ENCODE measurements at places on chromosomes 4 and X. TPM values are rescaled to one million over a fixed set of nuclear protein-coding genes. Genes with fewer than 3 reads are reported as not detected.

- no peak for DNase-seq
Measured at GRCh38 chr4:164700471-164700870, 53.5 kb upstream of the SMIM31 start.

CT55 gene
- total RNA-seq: not detected

DNA sequence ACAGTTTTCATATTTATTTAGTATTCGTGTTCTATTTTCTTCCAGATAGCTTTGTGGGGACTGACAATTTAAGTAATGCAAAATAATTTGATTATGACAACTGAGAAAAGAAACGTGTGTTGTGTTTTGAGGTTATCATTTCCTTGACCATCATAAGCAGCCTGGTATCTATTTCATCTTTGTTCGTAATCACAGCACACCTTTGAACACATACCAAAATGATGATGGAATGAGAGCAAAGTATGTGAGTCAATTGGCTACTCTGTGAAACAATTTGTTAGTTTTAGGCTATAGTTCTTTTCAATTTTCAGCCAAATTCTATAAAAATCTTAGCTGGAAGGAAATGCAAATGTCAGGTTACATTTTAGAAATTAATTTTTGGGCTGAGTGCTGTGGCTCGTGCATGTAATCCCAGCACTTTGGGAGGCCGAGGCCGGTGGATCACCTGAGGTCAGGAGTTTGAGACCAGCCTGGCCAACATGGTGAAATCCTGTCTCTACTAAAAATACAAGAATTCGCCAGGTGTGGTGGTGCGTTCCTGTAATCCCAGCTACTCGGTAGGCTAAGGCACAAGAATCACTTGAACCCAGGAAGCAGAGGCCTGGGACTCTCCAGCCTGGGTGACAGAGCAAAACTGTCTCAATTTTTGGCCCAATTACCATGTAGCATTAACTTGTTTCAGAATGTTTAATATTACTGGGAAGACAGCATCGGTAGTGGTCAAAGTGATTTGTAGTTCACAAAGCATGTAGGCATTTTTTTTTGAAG, 1.1 kb upstream of the DUSP21 start:
- no peak for DNase-seq

- no peak for DNase-seq
Measured at GRCh38 chrX:147679356-147680005, 232.2 kb upstream of the FMR1 start.

GRCh38 chr4:159077702-159078495, 25.0 kb upstream of the RAPGEF2 start:
- no peak for DNase-seq

RNF4 gene
- 52.7 TPM for total RNA-seq

COL4A6 gene
- total RNA-seq: 6.9 TPM

- no peak for DNase-seq
Measured at GRCh38 chrX:35800474-35800873, 2.3 kb downstream of the MAGEB16 start.

DNA sequence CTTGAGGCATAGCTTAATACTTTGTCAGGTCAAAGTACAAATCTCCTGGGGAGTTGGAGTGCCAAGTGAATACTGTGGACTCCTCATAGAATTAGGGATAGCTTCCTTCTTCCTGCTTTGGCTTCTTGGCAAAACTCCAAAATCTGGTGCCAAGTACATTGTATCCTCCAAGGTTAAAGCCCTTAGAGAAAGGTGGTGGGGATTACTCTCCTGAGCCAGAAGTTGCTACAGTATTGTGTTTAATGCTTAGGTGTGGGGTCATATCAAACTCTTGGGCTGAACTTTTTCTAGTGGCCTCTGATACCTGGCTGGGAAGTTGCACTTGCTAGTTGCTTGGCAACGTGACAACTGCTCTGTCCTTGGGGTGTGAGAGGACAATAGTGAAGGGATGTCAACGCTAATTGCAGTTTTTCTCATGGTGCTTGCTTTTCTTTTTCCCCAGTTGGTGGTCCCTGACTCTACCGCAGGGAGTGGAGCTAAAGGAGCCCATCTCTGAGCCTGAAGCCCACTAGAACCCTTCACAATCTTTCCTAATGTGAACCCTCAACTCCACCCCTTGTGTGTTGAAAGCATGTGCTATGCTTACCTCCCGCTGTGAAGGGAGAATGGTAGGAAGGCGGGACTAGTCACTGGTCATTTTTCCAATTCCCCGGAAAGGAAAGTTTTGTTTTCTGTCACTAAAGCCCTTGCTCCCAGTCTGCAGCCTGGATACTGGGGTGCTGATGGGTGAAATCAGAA, 35.5 kb downstream of the DLG3 start:
- peak; percentile 20 for DNase-seq

GRCh38 chr4:108166441-108167315, 2.1 kb downstream of the LEF1 start:
- no peak for DNase-seq

DNA sequence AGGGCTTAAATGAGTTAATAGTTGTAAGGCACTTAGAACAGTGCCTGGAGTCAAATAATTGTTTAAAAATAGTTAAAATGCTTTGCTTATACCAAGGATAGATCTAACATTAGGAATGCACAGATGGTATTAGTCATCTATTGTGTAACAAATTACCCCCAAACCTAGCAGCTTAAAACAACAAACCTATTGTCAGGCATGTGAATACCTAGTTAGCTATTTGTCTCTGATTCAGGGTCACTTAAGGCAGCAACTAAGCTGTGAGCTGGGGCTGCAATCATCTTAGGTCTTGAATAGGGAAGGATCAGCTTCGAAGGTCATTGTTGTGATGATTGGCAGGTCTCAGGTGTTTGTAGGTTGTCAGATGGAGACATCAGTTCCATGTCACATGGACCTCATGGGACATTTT, 42.4 kb upstream of the AGA start:
- no peak for DNase-seq

DNA sequence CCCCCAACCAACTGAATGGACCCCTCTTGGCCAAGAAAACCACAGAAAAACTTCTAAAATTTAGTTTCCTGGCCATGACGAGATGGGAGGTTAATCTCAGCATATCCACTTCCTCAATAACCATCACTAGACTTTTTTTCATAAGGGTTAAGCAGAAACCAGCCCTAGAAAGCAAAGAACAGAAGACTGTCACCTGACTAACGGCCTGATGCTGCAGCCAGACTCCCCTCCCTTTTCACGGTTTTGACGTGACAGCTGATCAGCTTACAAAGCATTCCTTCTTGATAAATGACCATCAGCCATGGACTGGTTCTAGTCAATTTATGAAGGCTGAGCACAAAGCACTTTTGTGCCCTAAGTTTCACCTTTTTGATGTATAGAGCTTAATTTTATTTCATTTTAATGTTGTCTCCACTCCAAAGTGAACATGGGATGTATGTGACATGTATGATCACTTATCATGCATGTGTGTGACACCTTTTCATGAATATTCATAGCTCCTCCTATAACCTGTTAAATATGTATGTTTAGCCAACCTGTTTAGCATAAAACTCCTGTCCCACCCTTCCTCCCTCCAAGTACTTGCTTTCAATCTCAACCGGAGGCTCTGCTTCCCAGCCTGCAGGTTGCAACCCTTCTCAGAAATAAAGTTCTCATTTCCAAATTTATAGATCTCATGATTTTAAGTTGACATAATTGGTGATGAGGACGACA, 56.3 kb downstream of the SERTM2 start:
- DNase-seq: no peak

GRCh38 chrX:129698150-129698549, 40.6 kb upstream of the XPNPEP2 start:
- DNase-seq: no peak

GRCh38 chrX:134171661-134172587, 65.1 kb upstream of the CCDC160 start:
- DNase-seq: no peak

RTL9 gene
- not detected for total RNA-seq

- no peak for DNase-seq
Measured at GRCh38 chrX:150903110-150903508, 4.6 kb upstream of the CD99L2 start.

DNA sequence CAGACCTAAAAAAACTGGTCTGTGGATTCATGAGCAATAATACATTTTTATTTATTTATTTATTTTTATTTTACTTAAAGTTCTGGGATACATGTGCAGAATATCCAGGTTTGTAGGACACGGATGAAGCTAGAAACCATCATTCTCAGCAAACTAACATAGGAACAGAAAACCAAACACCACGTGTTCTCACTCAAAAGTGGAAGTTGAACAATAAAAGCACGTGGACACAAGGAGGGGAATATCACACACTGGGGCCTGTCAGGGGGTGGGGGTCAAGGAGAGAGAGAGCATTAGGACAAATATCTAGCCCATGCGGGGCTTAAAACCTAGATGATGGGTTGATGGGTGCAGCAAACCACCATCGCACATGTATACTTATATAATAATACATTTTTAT, 705.9 kb downstream of the RAB28 start:
- DNase-seq: no peak

PHEX gene
- 5.6 TPM for total RNA-seq

CYLC1 gene
- total RNA-seq: not detected

DNA sequence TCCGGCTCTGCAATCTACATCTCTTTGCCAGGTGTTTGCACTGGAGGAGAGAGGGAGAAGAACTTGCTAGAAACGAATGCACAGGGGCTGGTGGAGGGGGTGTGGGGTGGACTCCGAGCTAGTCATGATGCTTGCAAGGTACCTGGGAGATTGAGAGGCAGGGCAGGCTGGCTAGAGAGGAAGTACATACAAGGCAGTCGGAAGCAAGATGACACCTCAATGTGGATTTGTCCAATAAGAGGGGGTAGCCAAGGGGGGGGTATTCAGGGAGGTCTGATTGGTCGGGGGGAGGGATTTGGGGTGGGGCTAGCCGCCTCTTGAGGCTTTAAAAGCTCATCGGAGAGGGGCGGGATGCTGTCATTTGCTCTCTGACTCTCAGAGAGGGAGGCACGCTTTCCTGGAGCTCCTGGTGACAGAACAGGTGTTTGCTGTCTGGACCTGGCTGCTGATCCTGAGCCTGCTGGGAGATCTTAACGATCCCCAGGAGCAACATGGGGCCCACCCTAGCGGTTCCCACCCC, at the start of gene GPR50:
Gene GPR50, plus strand, starts transcription at position 354 of the 520 bp plus-strand sequence. Its CDS starts 138 bp downstream, at position 492.
- no peak for DNase-seq

RGN gene
- 2.6 TPM for total RNA-seq

DNA sequence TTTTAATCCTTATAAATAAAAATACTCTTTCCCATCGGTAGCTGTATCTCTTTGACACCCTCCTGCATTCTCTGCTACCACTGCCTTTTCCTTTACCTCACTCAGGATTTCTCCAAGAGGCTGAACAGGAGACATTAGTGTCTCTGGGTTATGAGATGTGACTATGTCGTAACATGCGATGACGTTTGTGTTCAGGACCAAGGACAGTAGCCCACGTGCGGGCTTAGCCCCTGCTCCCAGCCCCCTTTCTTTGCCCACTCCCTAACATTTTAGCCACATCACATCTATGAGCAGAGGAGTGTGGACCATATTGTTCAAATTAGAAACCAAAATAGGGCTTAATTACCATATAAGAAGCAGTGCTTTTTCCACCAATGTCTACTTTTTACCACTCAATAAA, 369.3 kb downstream of the FBXW7 start:
- DNase-seq: no peak

GRCh38 chrX:149571770-149572169, 15.5 kb downstream of the MAGEA9B start:
- no peak for DNase-seq

- no peak for DNase-seq
Measured at GRCh38 chr4:17195461-17196275, 297.2 kb upstream of the LDB2 start.

DNA sequence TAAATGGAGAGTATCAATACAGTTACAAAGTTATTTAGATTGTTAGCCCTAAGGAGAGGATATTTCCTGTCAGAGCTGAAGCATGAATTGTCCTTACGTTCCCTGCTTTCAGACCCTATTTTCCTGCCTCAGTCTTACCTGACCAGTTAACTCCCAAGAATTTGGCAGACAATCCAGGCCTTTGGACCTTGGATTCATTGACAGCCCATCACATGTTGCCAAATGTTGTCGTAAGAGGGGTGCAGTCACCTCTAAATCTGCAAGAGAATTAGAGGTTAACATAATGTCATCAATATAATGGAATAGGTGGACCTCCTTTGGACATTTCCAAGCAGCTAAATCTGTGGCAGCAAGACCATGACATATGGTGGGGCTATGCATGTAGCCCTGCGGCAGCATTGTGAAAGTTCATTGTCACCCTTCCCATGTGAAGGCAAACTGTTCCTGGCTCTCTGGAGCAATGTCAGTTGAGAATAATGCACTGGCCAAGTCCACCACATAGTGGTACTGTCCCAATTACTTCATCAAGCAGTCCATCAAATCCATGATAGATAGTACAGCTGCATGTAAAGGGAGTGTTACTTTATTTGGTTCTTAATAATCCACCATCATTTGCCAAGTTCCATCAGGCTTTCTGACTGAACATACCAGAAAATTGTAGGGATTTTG, 1137.0 kb upstream of the POU3F4 start:
- DNase-seq: no peak

DNA sequence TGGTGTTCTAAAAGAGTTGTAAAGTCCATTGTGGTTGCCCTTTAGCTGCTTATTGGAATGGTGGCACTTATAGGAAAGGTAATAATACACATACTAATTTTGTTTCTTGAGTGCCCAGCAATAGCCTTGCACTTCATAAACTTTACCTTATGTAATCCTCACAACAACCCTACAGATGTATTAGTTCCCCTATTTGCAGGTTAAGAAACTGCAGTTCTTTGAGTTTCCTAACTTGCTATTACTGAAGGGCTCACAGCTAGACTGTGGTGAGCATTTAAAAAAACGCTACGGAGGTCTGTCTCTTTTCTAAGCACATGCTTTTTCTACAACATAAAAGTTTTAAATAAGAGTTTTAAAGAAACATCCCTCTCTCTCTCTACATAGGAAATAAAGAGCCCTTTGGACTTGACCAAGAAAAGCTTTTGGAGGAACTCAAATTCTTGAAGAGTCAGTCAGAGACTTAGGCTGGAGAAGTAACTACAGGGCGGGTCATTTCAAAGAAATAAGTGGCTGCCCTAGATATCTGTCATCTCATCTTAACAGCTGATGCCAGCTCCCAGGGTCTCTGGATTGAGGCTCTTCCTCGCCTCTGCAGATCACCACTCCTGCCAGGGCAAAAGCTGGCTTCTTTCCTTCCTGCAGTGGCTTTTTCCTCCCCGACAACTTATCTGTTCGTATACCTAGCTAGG, 42.0 kb upstream of the FBXW7 start:
- no peak for DNase-seq

GRCh38 chr4:146191766-146192458, 16.4 kb downstream of the LSM6 start:
- no peak for DNase-seq
